DMS153 (cell line): ENCODE measurements at places on chromosomes 13 and 19.

- peak; percentile 41 for DNase-seq
Measured at GRCh38 chr13:107395927-107396662, 819.2 kb downstream of the LIG4 start.

GRCh38 chr19:30492586-30493270, 120.5 kb downstream of the ZNF536 start:
- no peak for DNase-seq

DNA sequence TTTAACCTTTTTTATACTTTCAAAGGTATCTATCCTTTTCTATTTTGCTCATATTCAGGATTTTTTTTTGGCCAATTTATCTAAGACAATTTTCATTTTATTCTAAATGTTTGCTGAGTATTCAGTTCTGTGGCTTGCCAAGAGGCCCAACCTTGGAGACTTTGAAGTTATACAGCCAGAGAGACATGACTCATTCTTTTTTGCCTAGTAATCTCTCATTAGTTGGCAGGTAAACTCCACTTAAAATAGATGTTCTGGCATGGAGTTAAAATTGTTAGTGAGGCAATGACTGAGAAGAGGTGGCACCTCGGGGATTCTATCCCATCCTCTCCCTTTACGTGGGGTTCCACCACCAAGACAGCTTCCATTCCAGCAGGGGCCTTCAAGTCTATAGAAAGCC, 213.8 kb downstream of the KCTD12 start:
- DNase-seq: no peak

GRCh38 chr13:113856716-113857065, 7.2 kb downstream of the GAS6 start:
- no peak for DNase-seq

GRCh38 chr13:38735665-38736440, 49.0 kb downstream of the FREM2 start:
- no peak for DNase-seq

GRCh38 chr13:67408798-67409197, 178.7 kb upstream of the PCDH9 start:
- no peak for DNase-seq

DNA sequence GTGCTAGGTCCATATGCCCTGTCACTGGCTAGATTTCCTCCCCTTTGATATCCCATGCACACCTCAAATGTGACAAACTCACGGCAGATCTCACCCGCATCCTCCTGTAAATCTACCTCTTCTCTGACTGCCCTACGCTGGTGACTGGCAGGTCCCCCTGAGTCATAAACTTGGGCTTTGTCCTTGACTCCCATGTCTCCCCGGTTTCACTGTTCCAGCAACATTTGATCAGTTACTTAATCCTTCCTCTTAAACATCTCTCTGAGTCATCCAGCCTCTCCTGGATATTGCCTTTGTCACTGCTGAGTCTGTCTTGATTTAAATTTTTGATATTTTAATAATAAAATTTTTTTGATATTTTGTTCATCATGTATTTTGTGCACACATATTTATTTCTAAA, 26.5 kb downstream of the FAM216B start:
- no peak for DNase-seq

GRCh38 chr13:98697791-98698190, 54.7 kb downstream of the SLC15A1 start:
- no peak for DNase-seq

GRCh38 chr19:43634872-43635560, 4.6 kb downstream of the CADM4 start:
- DNase-seq: no peak

- no peak for DNase-seq
Measured at GRCh38 chr13:35479038-35479492, 2.6 kb upstream of the MAB21L1 start.

DNA sequence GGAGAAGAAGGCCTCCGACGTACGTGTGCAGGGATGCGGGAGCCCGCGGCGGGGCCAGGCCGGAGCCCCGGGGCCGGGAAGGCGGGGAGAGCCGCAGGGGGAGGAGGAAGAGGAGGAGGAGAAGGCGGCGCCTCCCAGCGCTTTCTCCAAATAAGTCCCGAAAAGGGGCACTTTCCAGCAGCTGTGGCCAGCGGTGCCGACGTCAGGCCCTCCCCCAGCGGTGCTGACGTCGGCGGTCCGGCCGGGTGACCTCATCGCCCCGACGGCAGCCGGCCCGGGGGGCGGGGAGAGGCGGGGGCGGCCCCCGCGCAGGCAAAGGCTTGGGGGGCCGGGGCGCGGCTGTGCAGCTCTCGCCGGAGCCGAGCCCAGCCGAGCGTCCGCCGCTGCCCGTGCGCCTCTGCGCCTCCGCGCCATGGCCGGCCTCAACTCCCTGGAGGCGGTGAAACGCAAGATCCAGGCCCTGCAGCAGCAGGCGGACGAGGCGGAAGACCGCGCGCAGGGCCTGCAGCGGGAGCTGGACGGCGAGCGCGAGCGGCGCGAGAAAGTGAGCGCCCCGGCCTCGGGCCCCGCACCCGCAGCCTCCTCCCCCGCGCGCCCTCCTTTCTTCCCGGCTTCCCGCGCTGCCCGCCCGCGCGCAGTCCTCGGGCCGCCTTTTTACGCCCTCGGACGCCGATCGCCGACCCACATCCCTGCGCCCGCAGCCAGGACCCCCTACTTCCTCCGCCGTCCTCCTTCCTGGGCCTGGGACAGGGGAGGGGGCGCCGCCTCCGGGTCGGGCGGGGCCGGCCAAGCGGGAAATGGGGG, at the start of gene TPM4:
Gene TPM4 (plus strand): TSS at position 342 of the 804 bp plus-strand sequence. CDS start 71 bp downstream, at position 413.
- DNase-seq: peak; percentile 69

- DNase-seq: peak; percentile 56
Measured at GRCh38 chr13:60282708-60283107, 114.3 kb upstream of the TDRD3 start.

- DNase-seq: no peak
Measured at GRCh38 chr19:6213266-6213595, 66.5 kb downstream of the MLLT1 start.

- no peak for DNase-seq
Measured at GRCh38 chr19:35044317-35045117, 3.0 kb downstream of the HPN start.

DNA sequence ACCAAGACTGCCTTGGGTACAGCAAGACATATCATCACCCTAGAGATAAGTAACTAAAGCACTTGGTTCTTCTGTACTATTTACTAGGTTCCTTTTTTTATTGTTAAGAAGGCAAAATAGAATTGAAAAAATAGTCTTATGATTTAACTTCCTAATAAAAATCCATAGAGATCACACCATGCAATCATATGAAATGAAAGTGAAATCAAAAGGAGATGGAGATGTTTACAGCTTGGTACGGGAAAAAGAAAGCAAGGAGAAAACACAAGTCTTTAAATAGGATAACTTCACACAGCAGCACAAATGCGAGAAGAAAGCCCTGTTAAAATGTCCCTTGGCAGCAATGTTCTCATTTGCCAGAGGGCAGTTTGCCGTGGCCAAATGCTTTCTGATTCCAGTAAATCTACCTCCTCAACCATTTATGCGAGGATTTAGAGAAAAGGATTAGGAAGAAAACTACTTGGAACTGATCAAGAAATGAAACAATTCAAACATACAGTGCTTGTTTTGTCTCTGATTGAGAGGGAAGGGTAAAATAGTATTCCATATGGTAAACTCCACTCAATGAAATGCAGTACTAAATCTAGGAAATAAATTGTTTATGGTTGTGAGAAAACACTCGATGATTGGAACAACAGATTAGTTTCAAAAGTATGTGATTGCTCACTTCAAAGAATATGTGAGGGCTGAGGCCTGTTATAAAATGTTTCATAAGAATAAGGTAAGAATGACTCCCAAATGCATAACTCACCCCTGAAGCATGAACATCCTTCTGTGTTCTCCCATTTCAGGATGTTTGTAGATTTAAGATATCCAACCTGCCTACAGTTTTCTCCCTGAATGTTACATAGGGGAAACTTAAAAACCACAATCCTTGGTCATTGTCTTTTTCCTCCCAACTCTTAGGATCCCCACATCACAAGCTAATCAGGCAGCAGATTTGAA, 487.8 kb downstream of the DACH1 start:
- no peak for DNase-seq

GRCh38 chr19:55080121-55080967, 4.7 kb downstream of the EPS8L1 start:
- peak; percentile 84 for DNase-seq

- no peak for DNase-seq
Measured at GRCh38 chr19:10829967-10830366, 6.0 kb downstream of the TMED1 start.

DNA sequence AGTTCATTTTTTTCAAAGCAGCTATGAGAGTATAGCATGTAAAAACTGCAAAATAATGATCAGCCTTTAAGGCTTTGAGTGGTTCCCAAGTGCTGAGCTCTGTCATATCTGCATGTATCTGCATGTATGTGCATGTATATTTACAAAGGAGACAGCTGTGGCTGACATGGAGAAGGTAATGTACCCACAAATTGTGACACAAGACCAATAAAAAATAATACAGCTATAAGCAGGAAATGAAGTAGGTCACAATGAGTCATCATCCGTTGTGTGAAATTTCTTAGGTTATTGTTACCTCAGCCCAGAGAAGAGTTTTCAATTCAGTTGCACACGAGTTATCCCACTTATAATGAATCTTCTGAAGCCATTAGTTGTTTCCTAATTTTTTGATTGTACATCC, 60.9 kb upstream of the MED4 start:
- DNase-seq: peak; percentile 15

GRCh38 chr13:25738342-25739196, 313.2 kb downstream of the SHISA2 start:
- DNase-seq: peak; percentile 71

- DNase-seq: peak; percentile 2
Measured at GRCh38 chr19:58181902-58182576, 822 bp upstream of the ZNF274 start.
